Esophagus (tissue), 2 donors: ENCODE measurements at places on chromosomes 3 and 15. TPM values are rescaled to one million over a fixed set of nuclear protein-coding genes. Genes with fewer than 3 reads are reported as not detected.

EPHB3 gene
- polyA plus RNA-seq = 27.7 TPM

PTH1R gene
- 2.0 TPM for polyA plus RNA-seq

IL16 gene
- polyA plus RNA-seq = 3.1 TPM

CSTA gene
- polyA plus RNA-seq = 12,533 TPM

SEMA3B gene
- polyA plus RNA-seq = 7.8 TPM

MYEF2 gene
- 1.9 TPM for polyA plus RNA-seq

IGDCC3 gene
- not detected for polyA plus RNA-seq

POTEB3 gene
- polyA plus RNA-seq = not detected

SMCO1 gene
- polyA plus RNA-seq = not detected

SLC24A1 gene
- polyA plus RNA-seq = 2.9 TPM

SPINK8 gene
- 2.6 TPM for polyA plus RNA-seq

SEC62 gene
- 23.5 TPM for polyA plus RNA-seq

SCG3 gene
- 0.12 TPM for polyA plus RNA-seq

PIGZ gene
- polyA plus RNA-seq = 3.6 TPM

ROBO2 gene
- 1.4 TPM for polyA plus RNA-seq

MITF gene
- polyA plus RNA-seq = 2.0 TPM

PARP14 gene
- polyA plus RNA-seq = 6.6 TPM

DAZL gene
- not detected for polyA plus RNA-seq

NPAP1 gene
- polyA plus RNA-seq = under 0.01 TPM

HHLA2 gene
- polyA plus RNA-seq = not detected

RHCG gene
- 3,283 TPM for polyA plus RNA-seq

PLAAT1 gene
- 6.3 TPM for polyA plus RNA-seq

ECE2 gene
- polyA plus RNA-seq = not detected

GABRA5 gene
- polyA plus RNA-seq = 0.20 TPM

COL6A5 gene
- 0.15 TPM for polyA plus RNA-seq

CCR9 gene
- not detected for polyA plus RNA-seq

CCR5 gene
- polyA plus RNA-seq = 1.2 TPM

SLC15A2 gene
- polyA plus RNA-seq = 2.6 TPM

STOML1 gene
- 9.0 TPM for polyA plus RNA-seq

SLC6A6 gene
- 2.5 TPM for polyA plus RNA-seq

CHRFAM7A gene
- polyA plus RNA-seq = 0.06 TPM
